Fibroblast of skin of abdomen (primary cell): ENCODE measurements at places on chromosomes 12 and 14.

DNA sequence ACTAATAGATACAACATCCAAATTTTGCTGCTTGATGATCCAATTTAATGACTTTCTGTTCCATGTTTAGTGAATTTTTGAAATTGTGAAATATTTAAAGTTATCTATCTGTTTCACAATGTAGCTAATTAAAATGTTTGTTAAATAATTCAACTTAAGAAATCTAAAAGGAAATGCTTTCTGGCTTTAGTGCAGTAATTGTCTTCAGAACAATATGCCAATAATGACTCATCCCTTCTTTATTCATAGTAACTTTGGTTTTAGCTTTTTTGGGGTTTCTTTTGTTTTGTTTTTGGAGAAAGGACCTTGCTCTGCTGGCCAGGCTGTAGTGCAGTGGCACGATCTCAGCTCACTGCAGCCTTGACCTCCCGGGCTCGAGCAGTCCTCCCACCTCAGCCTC, 479.2 kb upstream of the RGS6 start:
- peak; percentile 13 for DNase-seq

DNA sequence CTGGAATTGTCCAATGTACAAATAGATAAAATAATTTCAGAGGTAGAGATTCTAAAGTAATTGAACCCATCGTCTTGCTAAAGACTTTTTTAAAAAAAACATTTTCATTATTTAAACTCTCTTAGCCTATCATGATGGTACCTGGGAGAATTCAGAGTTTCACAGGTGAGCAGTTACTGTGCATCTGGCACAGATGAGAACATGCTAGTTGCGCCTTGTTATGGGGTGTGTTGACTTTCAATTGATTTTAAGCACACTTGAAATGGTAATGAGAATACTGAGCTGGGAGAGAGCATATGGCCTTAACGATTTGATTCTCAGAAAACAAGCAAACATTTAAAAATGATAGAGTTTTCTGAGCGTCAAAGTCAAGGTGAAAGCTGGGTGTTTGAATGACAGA, 66.6 kb downstream of the FLRT2 start:
- no peak for DNase-seq

DNA sequence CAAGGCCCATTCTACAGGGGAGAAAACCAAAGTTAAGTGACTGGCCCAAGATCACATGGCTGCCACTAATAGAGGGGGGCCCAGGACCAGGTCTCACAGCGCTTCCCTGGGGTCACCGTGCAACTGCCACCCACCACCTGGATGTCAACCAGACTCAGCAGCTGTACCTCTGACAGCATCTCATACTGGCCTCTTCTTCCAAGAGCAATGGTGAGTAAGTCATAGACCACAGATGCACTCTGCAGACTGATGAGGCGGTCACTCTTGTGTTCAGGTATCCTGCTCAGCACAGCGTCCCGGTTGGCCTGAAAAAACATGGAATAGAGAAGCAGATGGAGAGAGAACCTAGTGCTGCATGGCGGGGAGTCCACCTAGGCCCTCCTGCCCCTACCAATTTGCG, 139.9 kb downstream of the TTC7B start:
- DNase-seq, result no peak

- DNase-seq, result no peak
These were observed 10.2 kb upstream of the BHLHE41 start for GRCh38 chr12:26135010-26135420.
